Spleen (tissue), 13 donors: ENCODE measurements at places on chromosomes 5 and 9. TPM values are rescaled to one million over a fixed set of nuclear protein-coding genes. Genes with fewer than 3 reads are reported as not detected.
A peak's percentile ranks its signal among the peaks of the same experiment; 100 is the strongest.

GABRA1 gene
- total RNA-seq = not detected

ARID3C gene
- total RNA-seq = not detected

EIF4EBP3 gene
- total RNA-seq = 11.8 TPM

C9orf43 gene
- total RNA-seq = not detected

PRDM9 gene
- not detected for total RNA-seq

MARVELD2 gene
- 0.83 TPM for total RNA-seq

POLE3 gene
- total RNA-seq = 33.8 TPM

PRUNE2 gene
- 11.9 TPM for total RNA-seq

DNA sequence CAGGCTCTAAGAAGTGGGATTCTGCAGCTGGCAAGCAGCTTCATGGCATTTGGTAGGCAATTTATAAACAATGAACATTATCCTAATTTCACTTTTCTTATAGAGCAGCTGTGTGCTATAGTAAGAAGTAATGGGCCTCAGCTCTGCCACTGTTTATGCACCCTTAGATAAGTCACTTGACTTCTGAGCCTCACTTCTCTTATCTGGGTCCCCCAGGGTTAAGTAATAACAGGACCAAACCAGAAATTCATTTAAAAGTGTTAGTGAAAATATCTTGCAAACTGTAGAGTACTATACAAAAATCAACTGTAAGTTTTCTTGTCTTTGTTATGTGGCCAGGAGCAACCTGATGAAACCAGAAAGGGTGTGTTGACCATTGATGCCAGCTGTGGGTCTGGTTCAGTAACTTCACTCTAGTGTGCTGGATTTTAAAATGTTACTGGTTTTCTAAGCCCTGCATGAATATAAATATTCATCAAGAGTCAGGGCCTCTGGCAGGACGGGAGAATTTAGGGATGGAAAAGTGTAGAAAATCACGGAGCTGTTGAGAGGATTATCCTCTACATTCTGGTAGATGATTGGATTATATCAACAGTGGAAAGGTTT lies 24.2 kb downstream of the TNFAIP8 start:
- H3K36me3 ChIP-seq = no peaks in the 10 kb centered on the region
- no peaks in the 10 kb centered on the region for H3K27me3 ChIP-seq
- H3K27ac ChIP-seq = no peak overlapping the region

- no peaks in the 10 kb centered on the region for H3K36me3 ChIP-seq
- H3K27ac ChIP-seq = no peak overlapping the region
- H3K27me3 ChIP-seq = no peaks in the 10 kb centered on the region
- no peak overlapping the region for H3K4me3 ChIP-seq
- no peaks in the 10 kb centered on the region for H3K4me1 ChIP-seq
These were observed 132.2 kb downstream of the ARL15 start for GRCh38 chr5:54178207-54178606.

GRCh38 chr5:80277191-80277590 lies 21.3 kb upstream of the SERINC5 start:
- no peak overlapping the region for H3K4me3 ChIP-seq
- DNase-seq = no peak
- no peaks in the 10 kb centered on the region for H3K4me1 ChIP-seq
- no peak overlapping the region for H3K27ac ChIP-seq
- H3K36me3 ChIP-seq = no peaks in the 10 kb centered on the region

GRCh38 chr5:91182763-91183162 lies 200.4 kb downstream of the ARRDC3 start:
- no peaks in the 10 kb centered on the region for H3K27me3 ChIP-seq
- DNase-seq = no peak
- peak overlapping the region; percentile 59 for H3K27ac ChIP-seq
- H3K4me1 ChIP-seq = peaks cover 33% of the 10 kb centered on the region
- no peak overlapping the region for H3K4me3 ChIP-seq
- no peaks in the 10 kb centered on the region for H3K36me3 ChIP-seq

- H3K4me1 ChIP-seq = peaks cover 86% of the 10 kb centered on the region
- H3K27me3 ChIP-seq = no peaks in the 10 kb centered on the region
- no peaks in the 10 kb centered on the region for H3K36me3 ChIP-seq
- DNase-seq = no peak
These were observed 7.5 kb downstream of the ABL1 start for GRCh38 chr9:130842545-130842944.

DNA sequence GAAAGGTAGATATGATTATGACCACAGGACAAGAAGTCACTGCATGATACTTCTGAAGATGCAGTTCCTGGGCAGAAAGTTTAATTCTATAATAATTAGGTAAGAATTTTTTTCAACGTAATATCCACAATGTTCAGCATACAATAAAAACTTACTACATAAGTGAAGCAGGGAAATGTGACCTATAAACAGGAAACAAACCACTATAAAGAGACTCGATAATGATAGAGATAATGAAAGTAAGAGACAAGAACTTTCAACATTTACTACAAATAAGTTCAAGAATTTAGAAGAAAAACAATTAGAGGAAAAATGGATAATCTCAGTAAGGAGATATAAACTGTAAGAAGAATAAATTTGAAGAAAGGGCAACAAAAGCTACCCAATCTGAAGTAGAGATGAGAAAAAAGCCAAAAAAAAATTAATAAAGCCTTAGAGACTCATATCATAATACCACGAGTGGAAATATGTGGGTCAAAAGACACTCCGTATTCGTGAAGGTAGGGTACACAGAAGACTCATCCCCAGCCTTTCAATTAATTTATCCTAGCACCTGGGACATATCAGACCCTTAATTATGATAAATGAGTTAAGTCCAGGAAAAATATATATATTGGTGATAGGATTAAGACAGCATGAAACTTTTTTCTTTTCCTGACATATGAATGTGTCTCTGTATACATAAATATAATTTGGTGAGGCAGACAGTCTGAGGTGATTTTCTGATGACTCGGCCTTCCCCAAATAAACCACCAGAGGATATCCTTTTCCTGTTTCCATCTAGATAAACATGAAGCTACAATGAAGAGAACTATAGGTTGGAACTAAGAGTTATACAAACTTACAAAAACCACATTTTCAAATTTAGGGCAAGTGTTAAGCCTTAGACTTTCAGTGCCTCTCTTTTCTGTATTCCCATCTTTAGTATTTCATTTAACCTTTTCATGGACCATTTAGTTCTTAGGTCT lies 120.4 kb downstream of the RAPGEF6 start:
- no peak overlapping the region for H3K4me3 ChIP-seq
- no peak for DNase-seq
- H3K27me3 ChIP-seq = no peaks in the 10 kb centered on the region

DNA sequence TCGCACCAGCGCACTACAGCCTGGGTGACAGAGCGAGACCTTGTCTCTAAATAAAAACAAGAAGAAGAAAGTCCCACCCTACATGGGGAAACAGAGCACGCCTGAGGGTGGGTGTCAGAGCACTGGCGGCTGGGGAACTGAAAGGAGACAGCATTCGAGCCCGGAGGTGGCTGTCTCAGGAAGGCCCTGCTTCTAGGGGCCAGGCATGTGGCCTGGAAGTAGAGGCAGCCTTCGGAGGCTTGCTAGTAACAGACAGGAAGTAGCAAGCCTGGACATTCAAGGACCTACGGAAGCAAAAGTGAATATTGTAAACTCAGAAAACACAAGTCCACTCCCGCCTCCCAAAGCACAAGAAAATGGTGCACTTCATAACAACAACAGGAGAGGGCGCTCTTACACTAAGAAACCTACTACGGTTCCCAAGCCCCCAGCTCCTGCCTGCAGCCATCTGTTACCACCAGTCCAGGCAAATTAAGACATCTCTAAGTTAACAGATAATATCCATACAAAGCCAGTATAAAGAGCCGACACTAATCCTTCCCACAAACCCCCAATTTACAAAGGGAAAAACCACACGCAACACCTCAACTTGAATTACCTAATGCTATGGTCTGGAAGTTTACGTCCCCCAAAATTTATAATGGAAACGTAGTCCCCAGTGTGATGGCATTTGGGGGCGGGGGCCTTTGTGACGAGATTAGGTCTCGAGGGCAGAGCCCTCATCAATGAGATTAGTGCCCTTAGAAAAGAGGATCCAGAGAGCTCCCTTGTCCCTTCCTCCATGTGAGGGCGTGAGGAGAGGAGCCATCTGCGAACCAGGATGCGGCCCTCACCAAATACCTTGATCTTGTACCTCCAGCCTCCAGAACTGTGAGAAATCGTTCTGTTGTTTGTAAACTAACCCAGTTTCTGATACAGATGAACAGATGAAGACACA lies 7.7 kb downstream of the RASGEF1C start:
- H3K4me3 ChIP-seq = no peak overlapping the region
- peak; percentile 54 for DNase-seq
- H3K36me3 ChIP-seq = no peaks in the 10 kb centered on the region

GRCh38 chr9:23674016-23674585 lies 151.9 kb downstream of the ELAVL2 start:
- no peaks in the 10 kb centered on the region for H3K27me3 ChIP-seq
- H3K27ac ChIP-seq = no peak overlapping the region
- no peak overlapping the region for H3K4me3 ChIP-seq
- no peak for DNase-seq
- no peaks in the 10 kb centered on the region for H3K4me1 ChIP-seq

- no peaks in the 10 kb centered on the region for H3K36me3 ChIP-seq
- no peaks in the 10 kb centered on the region for H3K27me3 ChIP-seq
- H3K27ac ChIP-seq = peak overlapping the region; percentile 70
- no peak overlapping the region for H3K4me3 ChIP-seq
These were observed 22.5 kb downstream of the NEK6 start for GRCh38 chr9:124280176-124280691.

GRCh38 chr9:29830821-29831220 lies 2257.5 kb upstream of the C9orf72 start:
- no peak overlapping the region for H3K4me3 ChIP-seq
- no peaks in the 10 kb centered on the region for H3K4me1 ChIP-seq
- H3K27ac ChIP-seq = no peak overlapping the region
- DNase-seq = no peak
- no peaks in the 10 kb centered on the region for H3K36me3 ChIP-seq
- no peaks in the 10 kb centered on the region for H3K27me3 ChIP-seq

- no peak overlapping the region for H3K27ac ChIP-seq
- H3K4me3 ChIP-seq = no peak overlapping the region
- no peaks in the 10 kb centered on the region for H3K4me1 ChIP-seq
- no peaks in the 10 kb centered on the region for H3K27me3 ChIP-seq
- no peaks in the 10 kb centered on the region for H3K36me3 ChIP-seq
These were observed 54.6 kb upstream of the ABCA1 start for GRCh38 chr9:104982543-104982942.

- no peaks in the 10 kb centered on the region for H3K27me3 ChIP-seq
- no peak overlapping the region for H3K4me3 ChIP-seq
- no peak for DNase-seq
These were observed 138.0 kb upstream of the KCNN2 start for GRCh38 chr5:114223866-114224265.

GRCh38 chr5:120873083-120873482 lies 409.0 kb downstream of the PRR16 start:
- H3K4me3 ChIP-seq = no peak overlapping the region
- no peak for DNase-seq
- H3K27ac ChIP-seq = no peak overlapping the region

- DNase-seq = no peak
- no peak overlapping the region for H3K4me3 ChIP-seq
- H3K4me1 ChIP-seq = no peaks in the 10 kb centered on the region
These were observed 168.3 kb upstream of the PPP2R2B start for GRCh38 chr5:147046894-147047293.

DNA sequence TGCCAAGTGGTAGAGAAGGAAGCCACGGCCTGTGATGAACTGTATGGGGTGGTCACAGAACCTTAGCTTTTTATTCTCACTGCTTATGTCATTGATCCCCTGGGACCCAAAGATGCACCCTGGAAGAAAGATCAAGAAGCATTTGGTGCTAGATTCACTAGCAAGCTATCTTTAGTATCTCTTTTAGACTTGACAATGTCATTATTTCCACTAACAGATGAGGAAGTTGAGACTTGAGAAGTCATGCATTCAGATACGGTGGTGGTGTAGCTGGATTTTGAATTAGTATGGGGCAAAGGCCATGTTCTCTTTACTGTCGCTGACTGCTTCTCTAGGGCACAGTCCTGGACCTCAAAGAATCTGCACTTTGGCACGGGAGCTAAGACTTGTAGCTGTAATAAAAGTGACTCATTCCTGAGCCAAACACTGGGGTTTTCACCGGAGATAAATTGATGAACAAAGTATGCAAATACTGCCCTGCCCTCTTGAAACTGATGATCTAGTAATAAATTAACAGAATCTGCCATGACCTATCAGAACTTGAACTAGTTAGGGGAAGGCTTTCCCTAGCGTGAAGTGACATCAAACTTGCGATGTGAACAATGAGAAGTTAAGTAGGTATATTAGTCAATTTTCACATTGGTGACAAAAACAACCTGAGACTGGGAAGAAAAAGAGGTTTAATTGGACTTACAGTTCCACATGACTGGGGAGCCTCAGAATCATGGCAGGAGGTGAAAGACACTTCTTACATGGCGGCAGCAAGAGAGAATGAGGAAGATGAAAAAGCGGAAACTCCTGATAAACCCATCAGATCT lies 5.4 kb downstream of the GDA start:
- no peak overlapping the region for H3K27ac ChIP-seq
- peaks cover under 1% of the 10 kb centered on the region for H3K4me1 ChIP-seq
- peaks cover 4% of the 10 kb centered on the region for H3K27me3 ChIP-seq
- DNase-seq = no peak
- no peak overlapping the region for H3K4me3 ChIP-seq

- H3K27ac ChIP-seq = no peak overlapping the region
- H3K4me1 ChIP-seq = peaks cover 3% of the 10 kb centered on the region
- no peaks in the 10 kb centered on the region for H3K36me3 ChIP-seq
- peak; percentile 29 for DNase-seq
- H3K4me3 ChIP-seq = no peak overlapping the region
These were observed 27.2 kb upstream of the FCN1 start for GRCh38 chr9:134944916-134945315.
